ENCODE measurements at places on chromosomes 7 and 10.

DNA sequence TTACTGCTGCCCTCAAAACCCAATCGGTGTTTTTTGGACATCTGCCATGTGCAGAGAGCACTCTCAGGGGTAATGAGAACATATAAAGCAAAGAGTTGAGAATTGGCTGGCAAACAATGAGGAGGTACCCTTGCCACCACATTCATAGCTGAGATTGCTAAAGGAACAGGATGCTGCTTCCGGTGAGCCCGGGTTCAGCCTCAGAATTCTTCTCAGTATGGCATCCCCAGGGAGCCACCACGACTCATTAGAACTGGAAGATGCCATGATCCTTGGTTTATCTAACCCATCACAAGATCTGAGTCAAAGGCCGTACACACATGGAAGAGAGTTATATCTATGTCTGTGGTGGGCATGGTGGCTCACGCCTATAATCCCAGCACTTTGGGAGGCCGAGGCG is 174.4 kb downstream of the ARID5B start:
- DNase-seq = no peak

DNA sequence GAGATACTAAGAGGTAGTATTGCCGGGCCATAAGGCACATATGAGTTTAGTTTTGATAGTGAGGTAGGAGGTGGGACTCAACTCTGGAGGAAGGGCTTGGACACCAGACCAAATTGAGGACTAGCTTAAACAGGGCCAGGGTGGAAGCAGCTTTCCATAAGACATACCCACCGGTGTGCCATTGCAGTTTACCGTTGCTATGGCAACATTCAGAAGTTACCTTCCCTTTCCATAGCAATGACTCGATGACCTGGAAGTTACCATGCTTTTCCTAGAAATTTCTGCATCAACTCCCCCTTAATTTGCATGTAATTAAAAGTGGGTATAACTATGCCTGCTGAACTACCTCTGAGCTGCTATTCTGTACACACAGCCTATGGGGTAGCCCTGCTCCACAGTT is 10.9 kb upstream of the SNX10 start:
- DNase-seq = no peak

DNA sequence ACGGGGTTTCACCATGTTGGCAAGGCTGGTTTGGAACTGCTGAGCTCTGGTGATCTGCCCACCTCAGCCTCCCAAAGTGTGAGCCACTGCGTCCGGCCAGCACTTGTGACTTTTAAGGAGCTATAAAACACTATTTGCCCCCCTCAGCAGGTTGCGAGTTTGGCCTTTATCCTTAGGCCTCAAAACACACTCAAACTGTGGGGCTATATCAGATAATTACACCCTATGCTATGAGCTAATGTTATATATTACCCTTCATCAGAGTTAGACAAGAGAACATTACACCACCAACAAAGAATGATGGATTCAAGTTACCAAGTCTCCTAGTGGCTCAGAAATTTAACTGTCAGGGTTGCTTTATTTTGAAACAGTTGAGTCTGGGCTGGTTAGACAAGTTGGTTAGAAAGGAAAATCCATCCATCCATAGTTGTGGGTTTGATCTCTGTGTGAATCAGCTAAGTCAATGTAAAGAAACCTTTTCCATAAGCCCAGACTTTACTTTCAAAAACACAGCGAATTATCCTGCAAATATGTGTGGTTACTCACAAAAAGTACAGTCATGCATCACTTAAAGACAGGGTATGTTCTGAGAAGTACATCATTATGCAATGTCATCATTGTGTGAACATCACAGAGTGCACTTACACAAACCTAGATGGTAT is 115.8 kb downstream of the SEMA3D start:
- no peak for DNase-seq

DNA sequence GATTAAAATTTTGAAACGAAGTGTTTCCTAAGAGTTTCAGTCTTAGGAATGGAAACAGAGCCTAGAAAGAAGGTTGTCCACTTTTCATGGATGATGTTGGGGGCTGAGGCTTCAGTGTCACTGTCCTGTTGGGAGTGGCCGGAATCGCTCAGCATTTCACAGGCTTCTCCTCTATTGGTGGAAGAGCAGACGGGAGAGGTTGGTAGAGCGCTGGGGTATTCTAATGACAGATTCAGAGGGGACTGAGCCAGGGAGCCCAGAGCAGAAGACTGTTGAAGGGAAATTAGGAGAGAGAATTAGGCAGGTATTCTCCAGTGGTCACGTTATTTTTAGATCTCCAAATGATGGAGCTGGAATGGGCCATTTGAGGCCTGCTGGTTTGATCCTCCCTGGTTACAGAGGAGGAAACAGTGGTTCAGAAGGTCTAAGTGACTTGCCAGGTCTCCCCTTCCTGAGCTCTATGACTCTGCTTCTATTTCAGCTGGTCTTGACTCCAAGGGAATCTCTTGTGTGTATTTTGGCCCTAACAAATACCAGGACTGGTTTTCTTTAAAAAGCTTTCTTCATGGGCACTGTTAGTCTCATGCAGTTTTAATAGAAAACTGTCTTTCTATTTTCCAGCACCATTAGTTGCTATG is 35.7 kb upstream of the EEPD1 start:
- DNase-seq = no peak

DNA sequence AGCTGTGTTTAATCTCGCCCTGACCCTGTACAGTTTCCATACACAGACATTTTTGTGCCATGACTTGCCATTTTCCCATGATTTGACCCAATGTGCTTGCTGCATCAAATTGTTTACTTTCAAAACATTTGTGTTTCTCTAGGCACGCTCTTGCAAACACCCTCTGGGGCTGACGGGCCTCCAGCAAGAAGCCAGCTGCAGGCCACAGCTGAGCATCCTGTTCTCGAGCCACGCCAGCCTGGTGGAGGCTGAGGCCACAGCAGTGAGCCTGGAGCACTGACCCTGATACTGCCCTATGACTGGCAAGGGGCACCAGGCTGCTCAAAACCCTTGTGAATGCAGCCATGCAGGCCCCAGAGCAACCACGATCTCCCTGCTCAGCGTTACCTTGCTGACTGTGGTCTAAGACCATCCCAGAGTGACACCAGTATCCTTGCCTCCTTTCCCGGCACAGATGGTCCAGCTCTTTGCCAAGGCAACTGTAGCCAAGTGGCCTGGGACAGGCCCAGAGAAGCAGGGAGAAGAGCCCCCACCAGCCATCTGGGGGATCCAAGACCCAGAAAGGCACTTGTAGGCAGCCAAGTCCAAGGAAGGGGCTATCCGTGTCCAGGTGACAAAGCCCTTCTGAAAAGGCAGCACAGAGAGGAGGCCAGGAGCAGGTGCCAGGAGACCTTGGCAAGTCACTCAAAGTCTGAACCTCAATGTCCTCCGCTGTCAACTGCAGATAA is 78.5 kb downstream of the OAT start:
- DNase-seq = peak; percentile 59

DNA sequence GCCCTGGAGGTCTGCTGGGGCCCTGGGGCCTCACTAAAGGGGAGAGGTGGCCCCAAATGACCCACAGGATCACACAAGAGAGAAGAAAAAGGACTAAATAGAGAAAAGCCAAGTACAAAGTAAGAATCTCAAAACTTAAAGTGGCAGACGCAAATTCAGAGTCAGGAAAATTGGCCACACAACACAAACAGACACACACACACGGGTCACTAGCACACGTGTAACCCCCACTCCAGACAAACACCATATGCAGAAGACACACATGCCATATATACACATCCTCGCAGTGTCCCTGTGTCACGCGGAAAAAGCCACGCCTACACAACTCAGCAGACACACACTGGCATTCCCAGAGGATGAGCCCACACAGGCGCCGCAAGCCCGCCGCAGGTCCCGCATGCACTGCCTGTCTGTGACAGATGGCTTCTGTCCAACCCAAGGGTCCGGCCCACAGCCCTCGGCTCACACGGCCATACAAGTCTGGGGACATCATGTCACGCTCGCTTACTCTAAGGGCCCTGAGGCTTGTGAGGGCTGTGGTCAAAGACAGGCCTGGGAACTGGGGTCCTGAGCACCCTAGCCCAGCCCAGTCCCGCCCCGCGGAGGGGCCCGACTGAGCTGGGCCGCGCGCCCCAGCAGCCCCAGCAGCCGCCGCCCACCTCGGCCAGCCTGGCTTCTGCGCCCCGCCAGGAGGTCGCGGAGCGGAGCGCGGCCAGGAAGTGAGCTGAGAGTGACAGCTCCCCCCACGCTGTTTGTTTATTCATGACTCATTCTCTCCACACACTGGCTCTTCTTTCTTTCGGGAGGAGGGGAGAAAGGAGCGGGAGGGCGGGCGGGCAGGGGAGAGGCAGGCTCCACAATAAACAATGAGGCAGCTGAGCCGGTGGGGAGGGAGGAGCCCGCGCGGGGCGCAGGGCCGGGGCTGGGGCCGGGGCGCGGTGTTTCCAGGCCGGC is 95.5 kb upstream of the ZMIZ1 start:
- DNase-seq = peak; percentile 92

GRCh38 chr10:33754052-33754451 is 419.6 kb upstream of the NRP1 start:
- DNase-seq = no peak

DNA sequence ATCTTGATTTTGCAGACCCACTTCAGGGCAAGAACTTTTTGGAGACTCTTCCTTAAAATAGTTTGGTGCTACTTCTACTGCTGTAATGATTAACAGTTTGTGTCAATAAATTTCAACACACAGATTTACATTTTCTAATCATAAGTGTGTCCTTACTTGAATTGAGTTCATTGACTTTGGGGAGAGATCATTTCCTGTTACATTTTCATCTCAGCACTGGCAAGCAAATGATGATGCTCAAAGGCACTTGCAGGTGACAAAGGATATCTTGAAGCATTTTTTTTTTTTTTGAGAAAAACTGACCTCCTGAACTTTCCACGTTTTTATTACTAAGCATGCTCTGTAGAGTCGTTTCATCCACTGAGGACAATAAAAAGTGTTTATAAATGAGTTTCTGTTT is 52.7 kb downstream of the GPR85 start:
- DNase-seq = no peak

DNA sequence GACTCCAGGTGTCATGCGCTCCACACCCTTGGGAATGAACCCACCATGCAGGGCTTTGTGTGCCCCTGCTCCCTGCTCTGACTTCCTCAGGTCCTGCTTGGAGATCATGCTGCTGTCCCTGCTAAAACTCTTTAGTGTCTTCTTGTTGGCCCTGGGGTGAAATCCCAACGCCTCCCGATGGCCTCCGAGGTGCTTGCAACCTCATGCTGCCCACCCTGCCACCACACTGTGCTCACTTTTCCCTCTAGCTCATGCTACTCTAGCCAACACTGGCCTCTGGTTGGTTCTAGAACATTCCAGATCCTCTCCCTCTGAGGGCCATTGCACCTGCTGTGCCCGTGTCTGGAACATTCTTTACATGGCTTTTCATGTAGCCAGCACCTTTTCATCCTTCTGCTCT is 227.7 kb downstream of the ADAM12 start:
- DNase-seq = no peak

DNA sequence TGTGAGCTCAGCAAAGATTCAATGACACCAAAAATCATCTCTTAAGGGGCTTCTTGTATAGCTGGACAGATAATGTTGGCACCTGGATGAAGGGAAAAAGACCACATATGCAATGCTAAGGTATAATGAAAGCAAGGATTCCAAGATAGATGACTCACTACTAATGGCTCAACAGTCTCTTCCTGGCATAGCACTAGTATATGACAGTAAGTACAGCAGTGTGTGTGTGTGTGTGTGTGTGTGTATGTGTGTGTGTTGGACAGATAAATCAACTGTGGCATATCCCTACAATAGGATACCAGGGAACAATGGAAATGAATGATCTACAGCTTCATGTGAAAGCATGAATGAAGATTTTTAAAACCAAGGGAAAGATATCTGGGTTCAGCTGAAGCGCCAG is 257.1 kb downstream of the SFMBT2 start:
- no peak for DNase-seq

DNA sequence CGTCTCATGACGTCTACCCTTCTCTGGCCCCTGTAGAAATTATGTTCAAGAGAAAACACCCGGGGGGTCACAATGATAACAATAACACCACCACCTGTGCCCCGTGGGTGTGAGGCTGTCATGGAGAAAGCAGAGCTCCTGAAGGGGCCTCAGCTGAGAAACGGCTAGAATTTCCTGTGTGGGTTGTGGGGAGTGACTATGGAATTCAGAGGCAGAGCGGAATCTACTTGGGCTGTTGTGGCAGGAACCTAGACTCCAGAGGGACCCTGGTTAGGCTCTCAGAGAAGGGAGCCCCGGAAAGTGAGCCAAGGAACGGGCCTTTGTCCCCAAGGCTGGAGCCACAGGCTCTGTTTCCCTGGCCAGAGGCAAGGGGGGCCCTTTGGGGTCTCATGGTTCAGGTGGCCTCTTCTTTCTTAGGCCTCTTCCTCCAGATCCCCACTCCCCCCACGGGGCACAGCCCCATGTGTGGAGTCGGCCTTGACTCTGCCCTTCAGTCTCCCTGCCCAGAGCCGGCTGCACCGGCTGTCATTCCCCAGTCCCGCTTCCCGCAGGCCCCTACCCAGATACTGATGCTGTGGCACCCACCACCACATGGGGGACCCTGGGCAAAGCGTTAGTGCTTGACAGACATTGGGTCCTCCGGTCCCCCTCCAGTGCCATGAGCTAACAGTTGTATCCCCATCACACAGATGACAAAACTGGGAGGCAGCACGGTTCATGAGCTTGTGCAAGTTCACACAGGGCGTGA is 6.5 kb upstream of the GIMAP8 start:
- no peak for DNase-seq

DNA sequence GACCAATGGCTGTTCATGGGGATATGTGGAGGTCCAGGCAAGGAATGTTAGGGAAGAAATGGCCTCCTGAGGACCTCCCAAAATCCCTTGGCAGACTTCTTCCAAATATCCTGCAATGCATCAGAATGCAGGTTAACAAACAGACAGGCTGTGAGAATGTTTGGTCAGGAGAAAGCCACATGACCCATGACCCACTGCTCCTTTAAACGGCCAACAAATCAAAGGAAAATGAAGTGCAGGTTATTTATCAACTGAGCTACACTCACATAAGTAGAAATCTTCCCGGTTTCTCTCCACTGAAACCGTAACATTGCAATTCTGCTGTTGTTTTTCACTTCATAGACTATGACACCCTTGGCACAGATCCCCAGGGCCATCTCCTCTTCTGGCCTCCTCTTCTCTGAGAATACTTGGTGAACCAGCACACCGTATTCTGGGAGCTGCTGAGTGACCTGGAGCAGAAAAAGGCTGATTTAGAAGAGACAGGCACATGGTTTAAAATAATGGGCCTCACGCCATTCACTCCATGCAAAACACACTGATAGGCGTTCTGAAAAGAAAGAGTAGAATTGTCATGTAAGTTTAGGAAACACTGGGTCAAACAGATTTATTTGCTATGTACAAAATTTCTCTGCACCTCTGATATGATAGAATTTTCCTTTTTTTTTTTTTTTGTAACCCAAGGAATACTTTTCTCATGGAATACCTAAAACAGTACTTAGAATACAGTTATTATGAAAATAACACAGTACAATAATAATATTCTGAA is 67.8 kb downstream of the FRMPD2 start:
- DNase-seq = no peak
